CD4-positive, alpha-beta T cell treated with Interferon alpha-2 for 1 hour (primary cell): ENCODE measurements at places on chromosomes 12 and 14.

DNA sequence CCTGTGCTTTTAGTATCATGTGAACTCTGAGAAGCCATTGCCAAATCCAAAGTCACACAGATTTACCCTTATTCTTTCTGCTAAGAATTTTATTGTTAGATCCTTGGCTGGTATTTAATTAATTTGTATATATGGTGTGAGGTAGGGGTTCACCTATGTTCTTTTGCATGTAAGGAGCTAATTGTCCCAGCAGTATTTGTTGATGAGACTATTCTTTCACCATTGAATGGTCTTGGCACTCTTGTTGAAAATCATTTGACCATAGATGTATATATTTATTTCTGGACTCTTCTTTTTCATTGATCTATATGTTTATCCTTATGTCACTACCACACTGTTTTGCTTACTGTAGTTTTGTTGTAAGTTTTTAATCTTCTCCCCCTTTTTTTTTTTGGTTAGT, 26.2 kb downstream of the G2E3 start:
- no peak for DNase-seq

- no peak for DNase-seq
These were observed 126.4 kb downstream of the CCER1 start for GRCh38 chr12:90828621-90829020.

DNA sequence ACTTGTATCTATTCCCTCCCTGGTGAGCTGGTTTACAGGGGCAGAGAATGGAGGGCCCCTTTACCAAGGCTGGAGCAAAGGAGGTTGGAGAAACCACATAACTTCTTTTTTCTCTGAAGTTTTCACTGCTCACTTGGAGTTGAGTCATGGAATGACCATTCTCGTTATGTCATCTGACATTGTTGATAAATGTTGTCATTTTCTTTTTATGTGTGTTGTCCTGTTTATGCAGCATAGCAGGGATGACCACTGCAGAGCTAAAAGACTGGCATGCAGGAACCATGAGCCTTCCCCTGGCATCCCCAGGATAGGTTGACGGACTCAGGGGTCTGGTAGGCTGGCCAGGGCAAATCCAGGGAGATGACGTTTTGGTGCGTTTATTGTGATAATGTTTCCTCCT, 256.8 kb upstream of the DDHD1 start:
- no peak for DNase-seq

DNA sequence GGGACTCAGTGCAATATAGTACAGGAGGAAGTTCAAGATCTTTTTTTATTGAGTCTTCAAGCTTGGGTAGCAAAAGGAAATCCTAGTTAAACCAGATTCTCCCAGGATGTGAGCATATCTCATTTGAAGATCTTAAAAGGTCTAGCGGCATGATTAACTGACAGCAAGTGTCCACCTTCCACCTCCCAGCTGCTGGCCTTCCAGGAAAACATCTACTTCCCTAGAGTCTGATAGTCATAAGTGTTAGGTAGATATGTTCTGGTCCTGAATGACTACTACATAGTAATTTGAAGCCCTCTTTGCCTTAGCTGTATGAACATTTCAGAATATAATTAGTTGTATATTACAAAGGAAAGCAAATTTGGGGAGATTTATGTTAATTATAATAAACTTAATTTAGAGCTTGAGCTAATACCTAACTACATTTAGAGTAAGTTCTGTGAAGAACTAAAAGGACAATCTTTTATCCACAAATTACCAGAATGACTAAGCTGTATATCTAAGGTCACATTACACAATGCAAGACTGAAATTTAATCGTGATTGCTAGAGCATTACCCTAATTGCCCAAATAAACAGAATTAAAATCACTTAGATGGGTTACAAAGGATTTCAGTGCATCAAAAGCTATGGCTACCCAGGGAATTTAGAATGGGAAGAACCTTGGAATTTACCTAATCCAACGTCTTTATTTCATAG, 9.9 kb downstream of the LGR5 start:
- no peak for DNase-seq

GRCh38 chr14:78834766-78835451, 664.7 kb downstream of the NRXN3 start:
- DNase-seq: no peak

DNA sequence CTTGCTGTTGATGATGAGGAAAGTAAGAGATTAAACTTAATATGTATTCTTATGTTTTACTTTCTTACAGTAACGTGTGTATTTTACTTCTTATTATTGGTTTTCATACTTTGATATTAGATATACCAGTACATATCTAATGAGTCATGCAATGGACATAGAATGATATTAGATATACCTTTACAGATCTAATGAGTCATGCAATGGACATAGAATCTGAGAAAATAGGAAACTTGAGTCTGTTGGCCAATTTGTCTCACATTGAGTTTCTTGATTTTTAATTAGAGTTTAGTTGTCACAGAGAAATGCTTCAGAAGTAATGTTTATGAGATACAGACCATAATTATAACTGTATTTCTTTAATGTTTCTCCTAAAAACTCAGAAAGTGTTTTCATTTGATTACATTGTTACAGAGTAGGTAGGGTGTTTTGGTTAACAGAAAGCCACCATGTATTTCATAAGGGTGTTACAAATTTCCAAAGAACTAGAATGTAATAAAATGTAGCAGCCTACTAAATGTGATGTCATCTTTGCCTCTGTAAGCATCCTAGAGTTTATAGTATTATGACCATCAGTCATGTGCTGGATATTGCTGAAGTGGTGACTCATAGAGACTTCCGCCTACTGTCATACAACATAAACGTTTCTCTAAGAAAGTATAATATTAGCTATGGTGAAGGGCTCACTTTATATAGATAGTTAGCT, 3.0 kb downstream of the GAS2L3 start:
- no peak for DNase-seq

- DNase-seq: no peak
These were observed 20.4 kb upstream of the GPATCH2L start for GRCh38 chr14:76131071-76131965.

DNA sequence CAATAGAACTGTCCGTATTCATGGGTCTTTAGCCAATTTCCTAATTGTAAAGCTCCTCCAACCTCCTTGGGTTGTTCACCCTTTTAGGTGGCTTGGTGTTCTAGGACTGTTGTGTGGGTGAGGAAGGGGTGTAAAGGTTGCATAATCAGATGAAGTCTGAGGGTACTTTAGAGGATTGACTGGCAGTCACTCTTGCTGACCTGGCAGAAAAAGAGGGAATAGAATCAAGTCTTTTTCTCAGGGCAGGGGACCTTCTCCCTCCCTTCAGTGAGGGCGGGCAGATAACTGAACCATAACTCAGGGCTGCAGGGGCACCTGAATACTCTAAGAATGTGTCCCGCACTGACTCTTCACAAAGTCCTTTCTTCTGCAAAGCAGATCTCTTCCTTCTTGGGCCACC, 436.2 kb downstream of the CCDC91 start:
- DNase-seq: no peak

DNA sequence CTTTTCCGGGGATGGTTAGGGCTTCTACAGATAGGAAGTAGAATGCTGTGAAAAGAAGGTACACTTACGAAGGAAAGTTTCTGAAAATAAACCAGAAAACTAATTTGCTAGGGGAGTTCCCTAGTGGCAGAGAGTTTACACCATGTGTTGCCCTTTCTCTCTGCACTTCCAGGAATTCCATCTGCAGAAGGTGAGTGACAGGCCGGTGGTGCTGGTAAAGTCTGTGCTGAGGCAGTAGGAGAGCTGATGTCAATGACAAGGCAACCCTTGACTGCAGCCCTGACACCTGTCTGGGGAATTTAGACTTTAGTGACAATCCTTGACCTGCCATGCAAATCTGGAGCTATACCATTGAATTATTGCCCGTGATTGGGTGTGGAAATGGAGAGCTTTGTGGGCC, 687.8 kb downstream of the NRXN3 start:
- DNase-seq: no peak

GRCh38 chr12:93727195-93727811, 50.1 kb downstream of the CRADD start:
- DNase-seq: no peak

- no peak for DNase-seq
These were observed 77.2 kb downstream of the RPL10L start for GRCh38 chr14:46574221-46574977.

DNA sequence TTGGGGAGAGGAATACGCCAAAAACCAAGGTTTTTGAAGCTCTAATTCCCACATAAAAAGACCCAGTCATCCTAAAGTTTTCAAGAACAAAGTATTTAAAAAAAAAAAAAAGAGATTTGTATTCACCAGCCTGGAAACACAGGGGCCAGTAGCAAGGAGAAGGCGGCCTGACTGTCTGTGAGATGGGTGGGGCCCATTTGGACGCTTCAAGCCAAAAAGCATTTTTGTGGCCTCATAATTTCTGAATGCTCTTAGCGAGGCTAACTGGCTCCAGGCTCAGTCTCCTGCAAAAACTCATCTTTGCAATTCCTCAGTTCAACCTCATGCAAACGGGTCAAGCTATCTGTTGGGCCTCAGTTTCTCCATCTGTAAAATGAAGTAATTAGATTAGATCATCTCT, 514.1 kb downstream of the MED13L start:
- DNase-seq: no peak

DNA sequence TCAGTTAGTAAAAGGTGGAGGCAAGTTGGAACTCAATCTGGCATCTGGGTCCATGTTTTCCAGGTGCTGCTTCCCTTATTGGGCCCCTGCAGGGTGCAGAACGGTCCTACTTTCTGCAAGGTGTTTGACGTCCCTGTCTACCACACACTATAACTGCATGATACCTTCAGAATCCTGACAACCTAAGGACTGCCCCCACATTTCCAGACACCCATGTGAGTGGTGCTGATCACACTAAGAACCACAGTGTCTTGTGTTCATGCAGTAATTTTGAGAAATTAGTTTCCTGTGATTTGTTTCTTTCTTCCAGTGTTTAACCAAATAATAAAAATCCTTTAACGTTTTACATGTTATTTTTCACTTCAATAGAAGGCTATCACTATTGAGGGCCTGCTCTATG, 121.1 kb upstream of the MDM1 start:
- no peak for DNase-seq

DNA sequence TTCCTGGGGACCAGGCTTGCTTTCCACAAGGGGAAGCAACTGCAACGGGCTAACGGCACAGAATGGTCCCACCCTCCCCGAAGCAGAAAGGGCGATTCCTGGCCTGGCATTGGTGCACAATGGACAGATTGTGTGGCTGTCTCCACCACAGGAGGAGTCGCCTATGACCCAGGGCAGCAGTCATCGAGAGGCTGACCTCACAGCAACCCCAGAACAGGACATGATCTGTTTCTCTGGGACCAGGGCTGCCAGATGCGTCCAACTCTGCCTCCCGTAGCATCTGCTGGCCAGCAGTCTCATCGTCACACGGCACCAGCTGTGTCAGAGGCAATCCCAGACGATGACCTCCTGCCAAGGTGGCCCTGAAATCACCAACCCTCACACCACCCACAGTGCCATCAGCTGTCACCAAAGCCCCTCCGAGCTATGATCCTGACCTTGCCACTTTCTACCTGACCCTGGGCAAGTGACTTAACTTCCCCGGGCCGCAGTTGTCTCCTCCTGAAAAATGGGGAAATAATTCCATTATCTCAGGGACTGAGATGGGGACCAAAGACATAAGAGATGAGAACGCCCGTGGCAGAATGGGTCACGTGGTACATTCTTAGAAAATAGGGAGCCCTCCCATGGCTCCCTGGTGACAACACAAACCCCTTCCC, 86.7 kb downstream of the CHGA start:
- DNase-seq: no peak
